HS-27A (cell line): ENCODE measurements at places on chromosomes 4 and X.

DNA sequence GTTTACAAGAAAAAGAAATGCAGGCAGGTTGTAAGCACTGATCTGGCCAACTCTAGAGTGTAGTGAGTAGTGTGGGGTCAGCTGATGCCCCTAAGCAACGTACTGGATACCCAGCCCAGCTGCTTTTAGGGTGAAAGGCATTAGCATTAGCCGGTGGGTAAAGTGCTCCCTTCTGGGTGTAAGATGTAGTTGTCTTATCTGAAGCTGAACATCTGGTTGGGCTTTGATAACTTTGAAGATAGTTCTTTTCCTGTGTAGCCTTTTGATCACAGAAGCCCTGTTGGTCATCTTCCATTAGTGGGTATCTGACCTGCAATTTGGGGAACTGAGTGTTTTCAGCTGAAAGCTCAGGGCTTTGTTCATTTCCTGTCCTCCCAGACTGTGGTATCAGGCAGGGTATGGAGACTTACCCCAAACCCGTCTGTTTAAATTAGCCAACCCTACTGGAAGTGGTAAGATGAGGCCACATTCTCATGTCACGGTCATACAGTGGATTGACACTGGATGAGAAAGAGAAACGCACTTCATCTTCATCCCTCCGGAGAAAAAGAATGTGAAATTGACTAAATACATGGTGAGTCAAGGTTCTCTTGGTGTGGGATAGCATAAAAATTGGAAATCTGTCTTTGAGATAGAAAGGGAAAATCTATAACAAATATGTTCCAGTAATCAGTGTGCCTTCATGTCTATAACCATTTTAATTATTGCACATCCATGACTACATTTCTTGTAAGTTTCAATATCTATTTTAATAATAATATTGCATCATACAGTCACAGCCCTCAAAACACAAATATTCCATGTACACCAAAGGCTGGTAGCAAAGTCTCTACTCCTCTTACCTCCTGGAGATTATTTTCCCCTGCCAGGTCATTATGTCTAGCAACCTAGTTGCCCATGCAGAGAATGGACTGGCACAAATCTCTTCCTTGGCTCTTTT is 8.7 kb downstream of the RHOH start:
- DNase-seq = no peak

DNA sequence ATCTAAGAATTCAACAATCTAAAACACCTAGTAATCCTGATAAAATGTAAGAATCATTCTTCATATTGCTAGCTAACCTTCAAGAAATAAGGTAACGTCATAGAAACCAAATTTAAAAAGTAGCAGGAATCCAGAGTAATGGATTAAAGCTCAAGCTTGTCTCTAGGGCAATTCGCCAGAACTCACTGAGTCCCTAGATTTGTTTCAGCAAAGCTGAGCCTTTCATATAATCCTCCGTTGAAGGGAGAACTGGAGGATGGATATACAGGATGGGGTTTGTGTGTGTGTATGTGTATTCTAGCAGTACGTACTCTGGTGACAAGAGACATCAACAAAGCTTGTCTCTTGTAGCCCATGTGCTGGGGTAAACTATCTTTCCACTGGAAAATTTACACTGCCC is 2173.5 kb upstream of the AGA start:
- no peak for DNase-seq

DNA sequence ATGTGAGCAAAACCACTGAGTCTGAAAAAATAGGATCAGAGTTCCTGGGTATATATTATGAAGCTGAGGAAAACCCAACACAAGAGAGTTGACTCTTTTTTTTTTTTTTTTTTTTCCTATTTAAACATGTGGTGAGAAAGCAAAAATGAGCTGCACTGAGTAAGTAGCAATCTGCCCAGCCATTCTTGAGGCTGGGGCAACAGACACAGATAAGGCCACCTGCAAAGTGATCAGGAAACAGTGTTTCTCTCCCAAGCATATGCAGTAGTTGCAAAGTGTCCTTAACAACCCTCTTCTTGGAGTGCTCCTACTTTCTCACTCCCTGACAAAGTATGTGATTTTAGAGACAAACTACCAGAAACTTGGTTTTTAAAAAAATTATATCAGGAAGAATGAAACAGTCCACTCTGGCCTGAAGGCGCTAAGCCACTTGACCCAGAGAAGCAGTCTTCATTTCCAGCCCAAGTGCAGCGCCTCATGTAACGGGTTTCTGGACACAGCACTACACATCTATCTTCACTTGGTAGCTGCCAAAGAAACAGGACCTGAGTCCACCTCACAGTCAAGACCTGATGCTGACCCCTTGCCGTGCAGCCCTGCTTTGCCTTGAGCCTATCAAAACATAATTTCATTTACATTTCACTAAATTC is 124.6 kb upstream of the MAP3K15 start:
- no peak for DNase-seq

- no peak for DNase-seq
Observed at GRCh38 chrX:107724653-107725052, 50.9 kb downstream of the TSC22D3 start.

- DNase-seq = no peak
Observed at GRCh38 chr4:181319629-181320028, 923.6 kb upstream of the TENM3 start.
